ENCODE measurements at places on chromosomes 13 and 19.

GRCh38 chr13:69461397-69461796 is 646.2 kb upstream of the ATXN8OS start:
- DNase-seq = no peak

DNA sequence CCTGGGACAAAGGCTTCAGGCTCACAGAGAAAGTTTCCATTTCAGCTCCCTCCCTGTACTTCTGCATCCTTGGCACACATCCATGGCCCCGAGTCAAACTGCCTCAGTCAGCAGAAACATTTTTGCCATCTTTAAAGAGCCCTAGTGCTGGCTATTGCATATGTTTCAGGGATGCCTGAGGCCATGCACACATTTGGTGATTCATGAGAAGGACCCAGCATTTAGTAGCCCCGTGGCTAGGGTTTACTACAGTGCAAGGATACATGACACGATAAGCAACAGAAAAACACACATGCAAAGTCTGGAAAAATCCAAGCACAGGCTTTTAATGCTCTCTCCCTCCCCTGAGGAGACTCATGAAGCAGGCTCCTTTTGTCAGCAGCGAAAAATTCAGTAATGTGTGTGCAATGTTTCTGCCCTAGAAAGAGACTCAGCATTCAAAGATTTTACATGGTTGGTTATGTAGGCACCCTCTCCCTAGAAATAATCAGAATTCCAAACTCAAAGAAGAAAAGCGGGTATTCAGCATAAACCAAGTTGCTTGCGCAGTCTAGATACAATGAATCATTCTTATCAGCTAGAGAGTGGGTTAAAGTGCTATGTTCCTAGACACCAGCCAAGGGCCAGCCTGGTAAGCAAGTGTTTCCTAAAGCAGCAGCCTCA is 17.6 kb downstream of the ACOD1 start:
- no peak for DNase-seq

- no peak for DNase-seq
Measured at GRCh38 chr19:55622242-55622969, 2.0 kb downstream of the ZNF784 start.

DNA sequence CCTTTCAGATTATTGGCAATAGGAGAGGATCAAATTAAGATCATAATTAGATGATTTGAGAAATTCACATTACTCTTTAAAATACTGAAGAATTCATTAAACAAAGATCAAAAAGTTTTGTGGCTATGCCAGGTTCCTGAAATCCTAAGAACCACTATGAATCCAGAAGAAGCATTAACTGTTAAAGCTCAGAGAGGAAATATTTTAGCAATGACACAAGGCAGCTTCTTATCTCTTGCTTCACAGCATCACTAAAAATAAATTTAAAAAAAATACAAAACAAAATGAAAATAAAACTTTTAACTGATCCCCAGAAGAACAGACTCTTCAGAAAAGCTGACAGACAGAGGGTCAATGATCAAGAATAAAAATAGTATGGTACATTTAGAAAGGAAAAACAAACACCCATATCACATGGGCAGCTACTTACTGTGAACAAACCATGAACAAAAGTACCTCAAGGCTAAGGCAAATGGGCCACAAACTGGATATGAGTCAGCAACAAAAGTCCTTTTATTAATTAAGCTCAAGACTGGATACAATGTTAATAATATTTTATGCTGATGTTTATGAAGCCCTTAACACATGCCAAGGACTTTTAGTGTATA is 19.6 kb downstream of the RNF6 start:
- DNase-seq = no peak

DNA sequence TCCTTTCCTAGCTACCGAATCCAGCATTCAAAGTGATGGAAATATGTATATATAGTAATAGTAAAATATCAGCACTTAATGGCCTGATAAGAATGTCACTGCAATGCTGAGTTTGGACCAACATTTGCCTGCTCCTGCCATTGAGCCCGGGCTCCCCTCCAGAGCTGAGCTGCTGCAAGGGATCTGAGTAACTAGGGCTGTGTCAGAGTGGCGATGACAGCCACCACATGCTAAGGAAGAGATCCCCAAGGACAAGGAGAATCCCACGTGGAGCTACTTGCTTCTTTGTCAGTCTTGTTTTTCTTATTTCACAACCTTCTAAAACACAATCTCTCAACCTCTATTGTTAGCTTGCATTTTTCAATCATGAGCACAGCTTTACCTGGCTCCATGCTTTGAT is 19.5 kb upstream of the ALOX5AP start:
- DNase-seq = no peak

GRCh38 chr19:3398900-3399278 is 32.5 kb downstream of the NFIC start:
- DNase-seq = no peak

GRCh38 chr13:113448545-113448884 is 4.8 kb downstream of the ADPRHL1 start:
- DNase-seq = no peak

Measured in omental fat pad (tissue), 4 donors.